ENCODE measurements at places on chromosomes 2 and 18.

DNA sequence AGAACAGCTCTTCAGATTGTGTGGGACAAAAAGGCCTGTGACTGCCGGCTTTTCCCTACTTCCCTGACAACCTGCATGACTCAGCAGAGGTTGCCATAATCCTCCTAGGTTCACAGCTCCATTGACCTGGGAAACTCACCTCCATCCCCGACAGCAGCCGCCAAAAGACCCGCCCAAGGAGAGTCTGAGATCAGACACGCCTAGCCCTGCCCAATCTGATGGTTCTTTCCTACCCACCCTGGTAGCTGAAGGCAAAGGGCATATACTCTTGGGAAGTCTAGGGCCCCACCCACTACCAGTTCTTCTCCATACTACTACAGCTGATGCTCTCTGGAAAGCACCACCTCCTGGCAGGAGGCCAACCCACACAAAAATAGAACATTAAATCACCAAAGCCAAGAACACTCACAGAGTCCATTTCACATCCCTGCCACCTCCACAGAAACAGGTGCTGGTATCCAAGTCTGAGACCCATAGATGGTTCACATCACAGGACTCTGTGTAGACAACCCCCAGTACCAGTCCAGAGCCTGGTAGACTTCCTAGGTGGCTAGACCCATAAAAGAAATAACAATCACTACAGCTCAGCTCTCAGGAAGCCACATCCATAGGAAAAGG lies 140.6 kb downstream of the NETO1 start:
- DNase-seq, result no peak

DNA sequence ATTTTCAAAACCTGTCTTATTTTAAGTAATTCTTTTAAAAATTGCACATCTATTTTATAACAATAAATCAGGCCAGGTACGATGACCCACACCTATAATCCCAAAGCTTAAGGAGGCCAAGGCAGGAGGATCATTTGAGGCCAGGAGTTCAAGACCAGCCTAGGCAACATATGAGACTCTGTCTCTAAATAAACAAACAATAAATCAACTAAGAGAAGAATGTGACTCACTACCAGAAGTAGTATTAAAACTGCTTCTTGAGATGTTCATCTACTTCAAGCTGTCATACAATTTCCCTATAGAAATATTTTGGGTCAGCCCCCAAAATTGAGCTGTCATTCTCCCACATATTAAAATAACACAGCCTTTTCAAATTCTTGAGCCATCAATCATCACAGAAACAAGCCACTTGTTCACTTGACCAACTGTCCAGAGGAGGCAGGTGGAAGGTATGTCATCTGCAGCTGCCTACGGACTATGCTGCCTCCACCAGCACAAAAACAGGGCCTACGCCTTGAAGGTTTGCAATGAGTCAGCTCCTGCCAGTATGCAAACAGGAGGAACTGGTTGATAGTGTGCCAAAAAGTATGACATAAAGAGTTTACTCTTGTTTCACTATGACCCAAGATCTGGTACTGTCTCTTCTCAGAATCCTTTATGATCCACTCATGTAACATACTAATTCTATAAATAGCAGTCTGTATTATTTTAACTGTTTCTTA lies 33.6 kb downstream of the KIDINS220 start:
- no peak for DNase-seq

- no peak for DNase-seq
Measured at GRCh38 chr2:54038835-54039234, 68.0 kb upstream of the PSME4 start.

- no peak for DNase-seq
Measured at GRCh38 chr18:34543356-34543755, 166.7 kb upstream of the DTNA start.

DNA sequence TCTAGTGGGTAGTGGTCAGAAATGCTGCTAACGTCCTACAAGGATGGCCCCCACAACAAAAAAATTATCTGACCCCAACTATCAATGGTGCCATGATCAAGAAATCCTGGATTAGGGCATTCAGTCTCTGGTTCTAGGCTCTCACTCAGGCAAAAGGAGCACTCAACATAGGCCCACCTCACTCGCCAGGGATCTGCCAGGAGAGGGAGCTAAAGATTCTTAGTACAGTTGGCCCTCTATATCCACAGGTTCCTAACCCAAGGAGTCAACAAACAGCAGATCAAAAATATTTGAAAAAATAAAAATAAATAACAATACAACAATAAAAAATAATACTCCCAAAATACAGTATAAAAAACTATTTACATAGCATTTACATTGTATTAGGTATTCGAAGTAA lies 10.0 kb downstream of the SLC4A5 start:
- DNase-seq, result no peak

GRCh38 chr2:227103583-227103982 lies 60.4 kb downstream of the COL4A4 start:
- DNase-seq, result no peak

DNA sequence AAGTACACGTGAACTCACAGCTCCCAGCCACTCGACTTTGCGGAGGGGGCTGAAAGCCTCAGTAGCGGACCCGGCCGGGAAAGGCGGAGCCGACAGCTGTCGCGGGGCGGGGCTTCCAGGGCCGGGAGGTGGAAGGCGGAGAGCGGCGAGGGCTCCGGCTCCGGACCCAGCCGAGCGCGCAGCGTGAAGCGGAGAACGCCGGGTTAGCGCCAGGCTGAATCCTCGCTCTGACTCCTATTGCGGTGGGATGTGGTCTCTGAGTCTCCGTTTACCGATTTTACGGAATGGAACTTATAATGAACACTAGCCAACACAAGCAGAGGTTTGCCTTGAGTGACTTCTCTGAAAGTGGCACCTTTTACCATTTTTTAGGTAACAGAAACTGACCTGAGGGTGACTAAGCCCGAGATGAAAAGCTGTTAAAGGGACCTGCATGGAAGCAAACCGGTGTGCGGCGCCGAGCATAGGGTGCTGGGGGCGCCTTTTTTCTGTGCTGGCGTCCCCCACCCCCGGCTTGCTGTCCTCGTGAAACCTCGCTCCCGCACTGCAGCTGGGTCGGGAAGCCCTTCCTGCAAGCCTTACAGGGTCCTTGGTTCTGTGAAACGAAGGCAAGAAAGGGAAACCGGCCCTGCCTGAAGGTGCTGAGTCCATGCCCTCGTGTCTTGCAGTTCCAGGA lies 72.9 kb downstream of the EN1 start:
- no peak for DNase-seq

GRCh38 chr2:236753606-236754270 lies 184.1 kb downstream of the ACKR3 start:
- DNase-seq, result no peak

DNA sequence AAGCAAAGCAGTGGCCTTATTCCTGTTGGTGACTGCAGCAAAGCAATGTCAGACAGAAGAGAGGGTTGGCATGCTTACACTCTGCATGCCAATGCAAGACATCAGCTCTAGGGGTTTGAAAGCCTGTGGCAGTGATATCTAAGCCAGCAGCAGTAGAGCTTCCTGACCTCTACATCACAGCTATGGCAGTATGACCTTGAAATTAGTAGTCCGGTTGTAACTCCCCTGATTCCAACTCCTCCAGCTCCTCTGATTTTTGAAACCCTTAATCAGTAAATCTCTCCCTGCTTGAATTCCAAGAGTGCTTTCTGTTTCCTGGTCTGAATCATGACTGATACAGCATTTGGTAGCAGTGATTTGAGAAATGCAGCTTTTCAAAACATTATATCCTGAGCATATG lies 60.0 kb upstream of the LRP1B start:
- no peak for DNase-seq

- no peak for DNase-seq
Measured at GRCh38 chr2:127169066-127169660, 50.9 kb downstream of the CYP27C1 start.

GRCh38 chr2:219309278-219309677 lies at the start of gene PTPRN:
Gene PTPRN (minus strand): TSS chr2:219309401. CDS start chr2:219309332, 69 bp downstream.
- no peak for DNase-seq

GRCh38 chr18:57660961-57661360 lies 39.3 kb upstream of the NARS1 start:
- DNase-seq, result no peak

DNA sequence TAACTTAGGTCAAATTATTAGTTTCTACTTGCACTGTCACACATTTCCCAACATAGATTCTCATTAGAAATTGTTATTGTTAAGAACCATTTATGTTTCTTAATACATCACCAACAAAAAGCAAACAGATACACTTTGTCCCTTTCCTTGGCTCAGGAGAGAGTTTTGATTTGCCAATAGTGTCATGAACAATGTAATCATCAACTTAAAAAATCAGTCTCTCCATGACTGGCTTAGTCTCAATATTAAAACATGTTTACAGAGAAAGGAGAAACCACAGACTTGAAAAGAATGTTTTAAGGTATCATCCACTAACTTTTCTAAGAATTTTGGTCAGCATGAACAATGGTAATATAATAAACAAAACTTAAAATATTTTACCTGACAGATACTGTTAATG lies 416.5 kb upstream of the KCNH7 start:
- DNase-seq, result no peak

- DNase-seq, result no peak
Measured at GRCh38 chr2:7272210-7272609, 355.0 kb downstream of the RNF144A start.

GRCh38 chr2:46550686-46551404 lies 71.5 kb downstream of the TMEM247 start:
- no peak for DNase-seq

DNA sequence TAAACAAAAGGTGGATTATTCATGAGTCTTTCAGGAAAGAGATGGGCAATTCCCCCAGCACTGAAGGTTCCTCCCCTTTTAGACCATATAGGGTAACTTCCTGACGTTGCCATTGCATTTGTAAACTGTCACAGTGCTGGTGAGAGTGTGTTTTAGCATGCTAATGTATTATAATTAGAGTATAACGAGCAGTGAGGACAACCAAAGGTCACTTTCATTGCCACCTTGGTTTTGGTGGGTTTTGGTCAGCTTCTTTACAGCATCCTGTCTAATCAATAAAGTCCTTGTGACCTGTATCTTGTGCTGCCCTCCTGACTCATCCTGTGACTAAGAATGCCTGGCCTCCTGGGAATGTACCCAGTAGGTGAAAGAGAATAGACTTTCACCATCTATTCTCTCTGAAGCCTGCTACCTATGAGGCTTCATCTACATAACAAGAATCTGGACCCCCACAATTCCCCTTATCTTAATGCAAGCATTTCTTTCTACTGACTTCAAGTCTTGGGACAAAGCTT lies 148.7 kb downstream of the CABLES1 start:
- no peak for DNase-seq

- DNase-seq, result no peak
Measured at GRCh38 chr2:135756692-135757091, 15.0 kb downstream of the UBXN4 start.

DNA sequence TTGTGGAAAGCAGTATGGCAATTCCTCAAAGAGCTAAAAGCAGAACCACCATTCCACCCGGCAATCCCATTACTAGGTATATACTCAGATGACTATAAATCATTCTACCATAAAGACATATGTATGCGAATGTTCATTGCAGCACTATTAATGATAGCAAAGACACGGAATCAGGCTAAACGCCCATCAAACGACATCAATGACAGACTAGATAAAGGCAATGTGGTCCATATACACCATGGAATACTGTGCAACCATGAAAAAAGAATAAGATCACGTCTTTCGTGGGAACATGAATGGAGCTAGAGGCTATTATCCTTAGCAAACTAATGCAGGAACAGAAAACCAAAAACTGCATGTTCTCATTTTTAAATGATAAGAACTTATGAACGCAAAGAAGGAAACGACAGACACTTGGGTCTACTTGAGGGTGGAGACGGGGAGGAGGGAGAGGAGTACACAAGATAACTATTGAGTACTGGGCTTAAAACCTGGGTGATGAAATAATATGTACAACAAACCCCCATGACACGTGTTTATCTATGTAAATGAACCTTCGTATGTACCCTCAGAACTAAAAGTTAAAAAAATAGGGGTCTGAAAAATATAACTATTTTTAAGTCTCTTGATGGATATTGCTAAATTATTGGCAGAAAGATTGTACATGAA lies 32.0 kb upstream of the CYTIP start:
- no peak for DNase-seq

GRCh38 chr2:196712867-196713266 lies 73.4 kb downstream of the CCDC150 start:
- DNase-seq, result no peak

GRCh38 chr2:222982010-222982908 lies 69.7 kb upstream of the KCNE4 start:
- no peak for DNase-seq

DNA sequence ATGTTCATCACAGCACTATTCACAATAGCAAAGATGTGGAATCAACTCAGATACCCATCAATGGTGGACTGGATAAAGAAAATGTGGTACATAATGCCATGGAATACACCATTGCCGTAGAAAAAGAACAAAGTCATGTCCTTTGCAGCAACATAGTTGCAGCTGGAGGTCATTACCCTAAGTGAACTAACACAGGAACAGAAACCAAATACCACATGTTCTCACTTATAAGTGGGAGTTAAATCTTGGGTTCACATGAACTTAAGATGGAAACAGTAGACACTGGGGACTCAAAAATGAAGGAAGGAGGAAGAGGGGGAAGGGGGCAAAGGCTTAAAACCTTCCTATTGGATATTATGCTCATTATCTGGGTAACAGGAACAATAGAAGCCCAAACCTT lies 228.1 kb upstream of the RAB6C start:
- DNase-seq, result no peak

DNA sequence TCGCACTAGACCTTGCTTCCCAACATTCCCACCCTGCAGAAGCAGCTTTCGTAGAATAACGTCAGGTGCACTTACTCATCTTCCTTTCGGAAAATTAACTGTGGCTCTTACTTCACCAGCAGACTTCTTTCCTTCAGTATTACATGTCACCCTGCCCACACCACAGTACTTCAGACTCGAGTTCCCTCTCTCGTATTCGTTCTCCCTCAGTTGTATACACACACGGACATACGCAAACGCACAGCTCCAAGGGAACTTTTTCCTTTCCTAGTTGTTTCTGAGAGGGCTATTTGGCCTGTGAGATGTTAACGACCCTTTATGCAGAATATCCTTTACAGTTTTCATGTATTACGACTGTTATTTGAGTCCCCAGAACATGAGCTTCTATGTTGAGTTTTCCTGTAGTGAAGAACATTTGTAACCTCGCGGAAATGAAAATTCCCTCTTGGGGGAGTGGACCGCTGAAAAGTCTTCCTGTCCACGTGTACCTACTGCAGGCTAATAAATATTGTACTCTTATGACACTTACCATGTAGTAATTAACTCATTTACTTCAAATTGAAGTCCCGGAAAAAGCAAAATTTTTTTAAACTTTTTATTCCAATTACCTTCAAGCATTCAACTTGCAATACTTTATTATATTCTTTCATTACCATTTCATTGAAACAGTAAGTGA lies 908 bp downstream of the ERLEC1 start:
- DNase-seq, result no peak

DNA sequence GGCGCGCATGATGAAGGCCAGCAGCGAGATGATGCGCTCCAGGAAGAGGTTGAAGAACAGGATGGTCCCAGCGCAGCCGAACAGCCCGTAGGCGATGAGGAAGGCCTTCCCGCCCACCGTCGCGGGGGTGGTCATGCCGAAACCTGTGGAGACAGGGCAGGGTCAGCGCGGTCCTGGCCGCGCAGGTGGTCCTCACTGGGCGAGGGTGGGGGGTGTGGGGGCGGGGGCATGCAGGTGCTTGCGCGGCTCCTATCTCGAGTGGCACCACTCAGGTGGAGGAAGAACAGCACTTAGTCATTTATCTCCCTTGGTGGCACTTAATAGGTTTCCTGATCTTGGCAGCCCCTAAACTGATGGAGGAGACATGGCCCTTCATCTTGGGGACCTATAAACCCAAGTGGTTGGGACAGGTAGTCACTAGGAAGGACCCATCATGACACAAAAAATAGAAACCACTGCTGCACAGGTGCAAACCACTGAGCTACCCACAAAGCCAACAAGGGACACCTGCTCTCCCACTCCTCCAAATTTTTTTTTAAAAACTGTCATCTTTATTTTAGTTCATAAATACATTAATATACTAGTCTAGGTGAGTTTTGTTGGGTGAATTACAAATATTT lies 118.8 kb downstream of the MSH2 start:
- no peak for DNase-seq
